ENCODE measurements at places on chromosomes 13 and 19.

GRCh38 chr13:54183166-54183565 lies 1154.6 kb downstream of the OLFM4 start:
- DNase-seq: no peak

GRCh38 chr13:31731921-31732320 lies 7.4 kb upstream of the RXFP2 start:
- no peak for DNase-seq

- DNase-seq: no peak
Observed at GRCh38 chr19:40576151-40576584, 505 bp upstream of the SHKBP1 start.

DNA sequence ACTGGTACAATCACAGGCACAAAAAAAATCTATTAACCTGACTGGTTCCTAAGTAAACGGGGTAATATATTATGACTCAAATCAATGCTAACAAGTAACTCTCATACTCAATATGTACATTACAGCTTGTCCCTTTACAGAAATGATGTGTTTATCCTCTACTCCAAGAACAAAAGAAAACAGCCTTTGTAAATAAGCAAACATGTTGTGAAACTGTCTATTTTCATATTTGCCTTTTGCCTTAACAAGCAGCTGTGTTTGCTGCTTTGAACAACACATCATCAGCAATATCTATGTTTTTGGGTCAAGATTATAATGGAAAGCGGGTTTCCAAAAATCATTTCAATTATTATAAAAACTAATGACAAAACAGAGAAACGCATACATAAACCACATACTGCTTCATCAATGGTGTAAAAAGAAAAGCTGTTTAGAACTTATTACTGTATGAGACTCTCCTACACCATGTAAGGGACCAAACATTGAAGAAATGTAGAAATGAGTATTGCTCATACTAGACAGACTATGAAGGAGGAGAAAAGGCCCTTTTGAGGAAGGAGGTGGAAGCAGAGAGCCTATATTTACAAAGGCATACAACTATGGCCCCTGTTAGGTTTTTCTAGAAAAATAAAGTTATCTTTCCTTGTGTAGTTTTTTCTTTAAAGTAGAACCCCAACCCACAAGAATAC lies 14.8 kb downstream of the TBC1D4 start:
- no peak for DNase-seq

- DNase-seq: no peak
Observed at GRCh38 chr13:48559638-48560320, 26.9 kb upstream of the RCBTB2 start.

- DNase-seq: no peak
Observed at GRCh38 chr19:49666120-49666444, 349 bp downstream of the BCL2L12 start.

GRCh38 chr13:106499896-106500295 lies 35.6 kb downstream of the EFNB2 start:
- no peak for DNase-seq

DNA sequence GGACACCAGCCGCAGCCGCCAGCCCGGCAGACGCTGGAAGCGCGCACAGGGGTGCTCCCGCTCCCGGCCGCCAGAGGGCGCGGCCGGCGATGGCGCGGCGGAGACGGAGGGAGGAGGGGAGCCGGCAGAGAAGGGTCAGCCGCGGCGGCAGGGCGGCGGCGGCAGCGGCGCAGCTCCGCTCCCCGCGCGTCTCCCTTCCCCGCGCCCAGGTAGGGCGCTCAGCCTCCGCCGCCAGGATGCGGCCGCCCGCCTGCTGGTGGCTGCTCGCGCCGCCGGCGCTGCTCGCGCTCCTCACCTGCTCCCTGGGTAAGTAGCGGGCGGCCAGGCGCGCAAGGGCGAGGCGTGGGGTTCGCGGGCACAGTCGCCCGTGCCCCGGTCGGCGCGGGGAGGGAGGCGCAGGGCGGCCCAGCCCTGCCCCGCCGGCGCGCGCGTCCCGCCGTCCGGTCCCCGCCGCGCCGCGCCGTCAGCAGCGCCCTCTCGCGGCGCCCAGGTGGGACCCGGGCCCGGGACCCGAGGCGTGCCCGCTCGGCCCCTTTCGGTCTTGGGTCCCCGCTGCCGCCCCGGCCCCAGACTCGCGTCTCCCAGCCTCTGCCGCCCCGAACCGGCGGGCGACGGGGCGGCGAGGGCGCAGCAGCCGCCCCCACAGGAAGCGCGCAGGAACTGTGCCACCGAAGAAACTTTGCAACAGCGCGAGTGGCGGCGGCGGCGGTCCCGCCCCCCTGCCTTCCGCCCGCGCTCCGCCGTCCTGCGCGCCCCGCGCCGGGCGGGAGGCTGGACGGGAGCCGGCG lies at the start of gene B3GLCT:
Gene B3GLCT, plus strand, starts transcription at position 127 of the 788 bp plus-strand sequence. Its CDS starts 110 bp downstream, at position 237.
- DNase-seq: peak; percentile 71

DNA sequence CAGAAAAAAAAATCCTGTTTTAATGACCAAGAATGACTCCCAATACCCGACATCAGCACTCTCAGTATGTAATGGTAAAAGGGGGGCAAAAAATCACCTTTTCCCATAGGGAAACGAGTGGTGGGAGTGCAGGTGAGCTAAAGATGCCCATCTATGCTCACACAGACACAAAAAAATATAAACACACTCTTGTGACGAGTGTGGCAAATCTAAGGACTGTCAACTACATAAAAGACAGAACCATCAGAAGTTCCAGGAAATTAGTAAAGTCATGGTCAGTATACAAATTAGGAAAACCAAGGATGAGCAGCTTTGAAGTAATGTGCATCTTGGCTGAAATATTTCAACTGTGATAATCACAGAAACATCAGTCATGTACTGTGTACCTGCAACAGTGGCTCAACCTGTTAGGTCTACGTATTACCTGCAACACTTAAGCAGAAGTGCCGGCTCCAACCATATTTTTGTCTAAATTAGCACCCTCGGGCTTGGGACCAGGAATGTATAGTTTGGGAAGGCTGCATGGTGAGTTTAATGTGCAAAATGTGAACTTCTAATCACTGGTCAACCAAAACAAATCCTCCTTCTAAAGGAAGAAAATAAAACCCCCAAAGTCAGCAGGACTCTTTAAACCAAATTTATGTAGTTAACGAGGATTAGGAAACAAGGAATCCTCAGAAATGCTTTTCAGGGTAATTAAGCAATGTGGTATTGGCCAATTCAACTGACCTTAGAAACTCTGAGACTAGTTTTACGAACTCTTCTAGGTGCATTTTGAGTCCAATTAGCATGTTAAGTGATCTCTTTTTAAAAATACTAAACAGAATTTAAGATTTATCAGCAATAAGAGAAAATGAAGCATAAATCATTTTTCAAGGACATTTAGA lies 24.3 kb downstream of the ANKRD10 start:
- DNase-seq: no peak

DNA sequence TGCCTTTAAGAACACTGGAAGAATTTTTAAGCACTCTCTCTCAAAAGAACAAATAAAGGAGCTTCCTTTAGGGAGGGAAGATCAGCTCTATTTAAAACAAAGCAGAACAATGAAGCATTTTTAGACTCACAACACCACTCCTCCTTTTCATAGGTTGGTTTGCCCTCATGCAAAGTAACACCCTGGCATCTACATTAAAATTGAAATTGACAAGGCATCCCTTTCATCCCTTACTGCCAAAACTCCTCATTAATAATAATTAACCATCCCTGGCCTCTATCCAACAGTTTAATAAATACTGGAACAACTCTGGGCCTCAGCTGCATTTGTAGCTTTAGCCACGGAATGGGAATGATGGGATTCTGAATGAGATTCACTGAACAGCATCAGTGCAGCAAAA lies 929.1 kb downstream of the PCDH9 start:
- peak; percentile 22 for DNase-seq

DNA sequence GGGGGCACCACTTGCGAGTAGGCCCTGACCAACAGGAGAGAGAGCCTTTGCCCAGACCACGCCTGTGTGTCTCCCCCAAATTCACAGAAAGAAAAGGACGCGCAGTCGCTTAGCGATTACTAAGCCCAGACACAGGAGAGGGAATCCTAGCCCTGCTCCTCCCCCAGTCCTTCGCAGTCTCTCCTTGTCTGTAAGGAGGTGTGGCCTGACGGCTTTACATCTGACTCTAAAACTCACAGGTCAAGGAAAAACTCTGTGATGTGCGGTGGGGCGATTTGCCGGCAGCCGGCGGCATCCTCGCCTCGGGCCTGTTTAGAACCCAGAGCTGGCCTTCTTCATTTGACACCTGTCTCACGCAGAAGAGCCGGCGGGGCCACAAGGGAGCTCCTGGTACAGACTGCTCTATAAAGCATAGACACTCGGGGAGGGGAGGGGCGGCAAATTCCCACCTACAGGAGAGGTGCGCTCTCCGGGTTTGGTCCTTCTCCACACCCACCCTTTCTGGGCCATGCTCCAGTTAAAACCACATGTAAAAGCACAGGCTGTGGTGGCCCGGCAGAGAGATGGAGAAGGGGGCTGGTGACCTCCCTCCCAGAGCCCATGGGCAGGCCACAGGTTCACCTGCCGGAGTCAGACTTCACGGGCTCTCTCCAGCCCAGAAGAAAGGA lies 17.8 kb downstream of the GPR12 start:
- no peak for DNase-seq

- DNase-seq: no peak
Observed at GRCh38 chr13:80454245-80454644, 113.3 kb upstream of the SPRY2 start.

DNA sequence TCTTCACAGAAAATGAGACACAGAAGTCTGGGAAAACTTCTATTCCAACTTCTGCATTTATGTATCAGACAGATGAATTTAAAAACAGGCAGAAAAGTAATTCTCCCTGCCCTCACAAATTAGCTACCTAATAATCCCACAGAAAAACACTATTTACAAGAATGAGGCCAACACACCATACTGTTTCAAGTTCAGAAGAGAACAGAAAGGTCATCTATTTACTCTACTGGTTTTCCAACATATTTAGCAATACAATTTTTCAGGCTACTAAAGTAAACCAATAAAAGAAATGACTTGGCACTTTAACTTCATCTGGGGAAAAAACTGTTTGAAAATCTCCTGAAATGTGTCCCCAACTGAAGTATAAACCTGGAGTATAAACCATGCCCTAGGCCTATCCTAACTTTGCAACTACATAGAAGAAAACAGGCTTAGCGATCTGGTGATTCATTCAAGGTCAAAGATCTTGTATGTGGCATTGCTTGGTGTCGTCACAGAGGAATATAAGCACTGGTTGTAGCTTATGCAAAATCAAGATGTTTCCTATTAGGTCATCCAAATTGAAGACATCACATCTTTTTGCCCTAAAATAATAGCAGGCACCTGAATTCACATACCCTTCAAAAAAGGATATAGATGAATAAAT lies 20.1 kb upstream of the EBPL start:
- DNase-seq: no peak

DNA sequence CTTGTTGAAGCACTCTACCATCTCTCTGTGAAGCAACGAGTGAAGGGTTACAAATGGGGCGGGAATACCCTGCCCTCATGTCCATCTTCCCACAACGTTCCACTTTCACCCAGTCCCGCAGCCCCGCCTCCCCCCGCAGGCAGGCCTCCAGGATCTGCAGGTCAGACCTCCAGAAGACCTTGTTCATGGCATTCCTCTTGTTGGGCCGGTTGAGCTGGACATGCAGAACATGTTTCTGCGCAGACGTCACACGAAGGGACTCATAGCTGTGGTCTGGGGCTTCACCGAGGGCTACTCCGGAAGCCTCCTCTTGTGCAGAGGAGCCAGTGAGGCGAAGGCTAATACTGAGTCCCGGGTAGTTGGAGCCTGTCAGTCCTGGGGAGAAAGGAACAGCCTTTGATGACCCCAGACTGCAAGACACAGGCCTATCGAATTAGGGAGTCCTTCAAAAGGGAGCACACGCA lies 420 bp downstream of the ECH1 start:
- DNase-seq: no peak
